ENCODE measurements at places on chromosomes 7 and 10. TPM values are rescaled to one million over a fixed set of nuclear protein-coding genes. Genes with fewer than 3 reads are reported as not detected.

The RBAK gene
- 6.5 TPM for polyA plus RNA-seq

GRCh38 chr10:3106928-3107425, 39.6 kb downstream of the PFKP start:
- DNase-seq: no peak
- H3K4me3 ChIP-seq: peak overlapping the region; percentile 50
- no peaks in the 10 kb centered on the region for H3K36me3 ChIP-seq
- peak overlapping the region; percentile 88 for H3K27ac ChIP-seq
- H3K27me3 ChIP-seq: no peaks in the 10 kb centered on the region
- peaks cover 32% of the 10 kb centered on the region for H3K4me1 ChIP-seq

- H3K4me1 ChIP-seq: no peaks in the 10 kb centered on the region
- no peak overlapping the region for H3K4me3 ChIP-seq
- H3K36me3 ChIP-seq: no peaks in the 10 kb centered on the region
Observed at GRCh38 chr10:76270464-76270863, 839.0 kb downstream of the LRMDA start.

The PLXDC2 gene
- polyA plus RNA-seq: 2.3 TPM

GRCh38 chr7:90690159-90690858, 94.2 kb downstream of the CDK14 start:
- H3K4me1 ChIP-seq: no peaks in the 10 kb centered on the region
- H3K4me3 ChIP-seq: no peak overlapping the region
- no peak overlapping the region for H3K27ac ChIP-seq
- H3K27me3 ChIP-seq: no peaks in the 10 kb centered on the region
- no peak for DNase-seq
- H3K36me3 ChIP-seq: no peaks in the 10 kb centered on the region

- H3K27me3 ChIP-seq: no peaks in the 10 kb centered on the region
- H3K4me3 ChIP-seq: no peak overlapping the region
- no peaks in the 10 kb centered on the region for H3K36me3 ChIP-seq
Observed at GRCh38 chr10:74645692-74646091, 180.7 kb upstream of the KAT6B start.

The UCN3 gene
- polyA plus RNA-seq: not detected

GRCh38 chr10:93852476-93853095, 41.2 kb upstream of the SLC35G1 start:
- H3K27me3 ChIP-seq: no peaks in the 10 kb centered on the region
- H3K36me3 ChIP-seq: no peaks in the 10 kb centered on the region
- no peak overlapping the region for H3K4me3 ChIP-seq
- no peak overlapping the region for H3K27ac ChIP-seq
- no peaks in the 10 kb centered on the region for H3K4me1 ChIP-seq
- no peak for DNase-seq

DNA sequence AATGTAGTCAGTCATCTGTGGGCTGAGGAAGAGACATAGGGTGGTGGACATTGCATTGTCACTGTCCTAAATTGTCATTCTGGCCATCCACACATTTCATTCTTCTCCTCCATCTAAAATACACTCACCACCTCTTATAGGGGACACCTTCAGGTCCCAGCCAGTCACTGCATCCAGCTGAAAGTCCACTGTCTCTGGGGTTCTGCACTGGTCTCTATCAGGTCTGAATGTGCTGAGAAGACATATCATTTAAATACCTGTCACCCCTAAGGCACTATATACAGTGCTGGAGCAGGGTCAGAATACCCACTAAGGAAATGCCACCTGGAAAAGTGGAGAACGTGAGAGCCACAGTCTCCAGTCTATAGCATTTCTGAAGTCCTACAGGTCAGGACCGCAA, 29.6 kb downstream of the SH2D4B start:
- H3K27me3 ChIP-seq: peaks cover 6% of the 10 kb centered on the region
- H3K4me1 ChIP-seq: no peaks in the 10 kb centered on the region
- no peak overlapping the region for H3K27ac ChIP-seq
- H3K36me3 ChIP-seq: no peaks in the 10 kb centered on the region

GRCh38 chr7:158973440-158973839, 117.1 kb downstream of the DYNC2I1 start:
- H3K27ac ChIP-seq: no peak overlapping the region
- H3K27me3 ChIP-seq: no peaks in the 10 kb centered on the region
- H3K4me1 ChIP-seq: peaks cover 6% of the 10 kb centered on the region

GRCh38 chr10:1290071-1290471, 233.9 kb downstream of the WDR37 start:
- peaks cover 27% of the 10 kb centered on the region for H3K27me3 ChIP-seq
- no peaks in the 10 kb centered on the region for H3K4me1 ChIP-seq
- no peak overlapping the region for H3K4me3 ChIP-seq

DNA sequence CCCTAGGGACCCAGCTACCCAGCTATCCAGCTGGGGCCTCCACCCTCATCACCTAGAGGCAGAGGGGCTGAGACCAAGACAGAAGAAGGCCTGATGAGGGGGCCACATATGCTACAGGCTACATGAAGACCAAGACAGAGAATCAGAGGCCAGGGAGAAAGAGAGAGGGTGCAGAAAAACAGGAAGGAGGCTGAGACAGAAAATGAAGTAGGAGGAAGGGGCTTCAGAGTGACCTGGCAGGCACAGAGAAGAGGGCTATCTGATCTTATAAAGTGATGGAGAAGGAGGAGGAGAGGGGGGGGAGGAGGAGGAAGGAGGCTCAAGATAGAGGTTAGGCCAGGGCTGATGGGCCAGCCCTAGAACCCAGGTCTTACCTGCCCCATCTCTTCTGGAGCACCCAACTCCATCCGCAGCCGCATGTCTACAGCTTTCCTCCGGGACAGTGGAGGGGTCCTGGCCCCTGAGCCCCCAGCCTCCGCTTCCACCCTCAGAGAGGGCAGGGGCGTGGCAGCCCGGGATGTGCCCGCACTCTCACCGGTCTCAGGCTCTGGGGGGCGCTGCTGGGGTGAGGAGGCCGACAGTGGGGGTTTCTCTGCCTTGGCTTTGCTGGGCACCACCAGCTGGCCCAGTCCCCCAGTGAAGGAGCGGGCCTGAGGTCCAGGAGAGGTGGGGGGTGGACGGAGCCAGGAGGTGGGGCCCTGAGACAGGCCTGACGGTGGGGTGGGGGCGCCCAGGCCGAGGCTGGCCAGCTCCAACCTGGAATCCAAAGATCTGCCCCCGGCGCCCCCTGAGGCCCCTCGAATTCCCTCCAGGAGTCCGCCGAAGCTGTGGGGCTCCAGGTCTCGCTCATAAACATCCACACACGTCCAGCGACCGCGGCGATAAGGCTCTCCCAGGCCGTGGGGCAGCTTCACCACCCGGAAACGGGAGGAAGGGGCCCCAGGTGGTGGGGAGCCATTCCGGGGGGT, 1.8 kb downstream of the TSC22D4 start:
- no peak for DNase-seq
- peak overlapping the region; percentile 98 for H3K4me3 ChIP-seq
- H3K27ac ChIP-seq: peak overlapping the region; percentile 23

DNA sequence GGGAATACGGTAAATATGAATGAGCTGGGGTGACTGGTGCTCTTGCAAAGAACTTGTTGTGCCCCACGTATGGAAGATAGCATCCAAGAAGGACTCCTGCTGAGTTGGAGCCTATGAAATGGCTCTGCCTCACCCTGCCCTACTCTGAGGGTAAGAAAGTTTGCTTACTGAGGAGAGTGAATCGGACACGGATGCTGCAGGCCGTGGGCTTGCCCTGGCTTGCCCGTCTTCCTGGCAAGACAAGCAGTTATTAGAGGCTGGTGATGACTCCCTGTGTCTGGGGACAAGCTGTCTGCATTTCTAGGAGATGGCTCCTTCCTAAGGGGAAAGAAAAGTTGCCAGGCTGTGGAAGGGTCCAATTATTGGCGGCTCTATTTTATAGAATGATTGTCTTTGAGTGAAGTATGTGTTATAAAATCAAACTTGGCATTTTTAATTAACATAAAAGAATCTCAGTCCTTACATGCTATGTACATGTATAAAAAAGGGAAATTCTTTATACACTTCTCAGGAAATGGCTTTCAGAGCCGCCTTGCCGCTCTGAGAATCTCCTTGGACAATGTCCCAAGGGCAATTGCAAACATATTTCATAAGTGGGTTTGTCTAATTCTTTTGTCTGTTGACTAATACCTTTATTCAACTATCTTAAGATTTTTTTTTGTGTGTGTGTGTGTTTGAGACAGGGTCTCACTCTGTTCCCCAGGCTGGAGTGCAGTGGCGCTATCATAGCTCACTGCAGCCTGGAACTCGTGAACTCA, 64.6 kb downstream of the CYP26A1 start:
- H3K36me3 ChIP-seq: no peaks in the 10 kb centered on the region
- H3K27me3 ChIP-seq: no peaks in the 10 kb centered on the region
- DNase-seq: no peak
- H3K4me3 ChIP-seq: no peak overlapping the region
- H3K4me1 ChIP-seq: no peaks in the 10 kb centered on the region
- H3K27ac ChIP-seq: no peak overlapping the region

The ABCB4 gene
- 1.1 TPM for polyA plus RNA-seq

The GPR141 gene
- not detected for polyA plus RNA-seq

The GPRIN2 gene
- polyA plus RNA-seq: not detected

DNA sequence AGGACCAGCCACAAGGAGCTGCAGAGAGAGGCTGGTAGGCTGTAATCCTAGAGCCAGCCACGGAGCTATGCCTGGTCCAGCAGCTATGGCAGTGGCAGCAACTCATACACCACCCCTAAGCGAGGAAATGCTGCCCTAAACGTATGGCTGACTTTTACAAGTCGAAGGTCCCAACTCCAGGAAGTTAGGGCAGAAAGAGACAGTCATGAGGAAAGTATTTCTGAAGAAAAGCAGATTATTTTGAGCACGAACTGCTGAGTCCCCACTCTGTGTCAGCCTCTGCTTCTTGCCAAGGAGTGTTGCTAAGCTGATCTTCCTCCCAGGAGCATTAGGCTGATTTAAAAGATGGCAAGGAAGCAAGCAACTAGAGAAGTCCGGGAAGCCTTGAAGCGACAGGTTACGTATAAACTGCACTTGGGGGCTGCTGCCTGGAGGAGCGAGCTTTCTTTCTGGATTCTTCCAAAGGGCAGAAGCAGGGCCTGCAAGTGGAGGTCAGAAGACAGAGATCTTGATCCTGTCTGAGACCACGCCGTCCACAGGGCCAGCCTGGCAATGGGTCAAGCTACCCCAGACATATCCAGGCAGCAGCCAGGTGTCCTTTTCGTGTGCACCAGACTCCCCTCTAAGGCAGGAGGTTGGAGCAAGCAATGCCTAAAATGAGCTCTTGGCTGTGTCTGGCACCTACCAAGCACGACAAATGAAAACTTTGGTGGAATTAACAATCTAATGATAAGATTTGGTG, 39.4 kb downstream of the PLXNA4 start:
- H3K27me3 ChIP-seq: no peaks in the 10 kb centered on the region
- H3K27ac ChIP-seq: no peak overlapping the region
- no peak for DNase-seq

DNA sequence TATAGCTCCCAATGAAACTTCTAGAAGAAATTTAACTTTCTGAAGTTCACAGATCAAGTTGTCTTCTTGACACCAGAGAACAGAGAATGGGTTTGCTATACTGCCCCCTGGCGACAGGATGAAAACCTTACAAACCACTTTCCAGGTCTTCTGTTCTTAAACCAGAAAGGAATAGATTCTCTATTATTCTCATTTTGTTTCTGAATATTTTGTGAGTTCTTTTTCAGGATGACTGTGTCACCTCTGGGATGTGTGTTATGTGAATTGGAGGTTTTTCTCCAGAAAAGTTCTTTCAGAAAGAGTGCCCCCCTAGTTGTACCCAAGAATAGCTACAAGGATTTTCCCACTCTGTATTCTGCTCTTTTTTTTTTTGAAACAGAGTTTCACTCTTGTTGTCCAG, 6.3 kb downstream of the IFT22 start:
- no peaks in the 10 kb centered on the region for H3K4me1 ChIP-seq
- H3K27me3 ChIP-seq: no peaks in the 10 kb centered on the region
- no peak overlapping the region for H3K27ac ChIP-seq
- H3K4me3 ChIP-seq: no peak overlapping the region
- H3K36me3 ChIP-seq: peaks cover 43% of the 10 kb centered on the region

DNA sequence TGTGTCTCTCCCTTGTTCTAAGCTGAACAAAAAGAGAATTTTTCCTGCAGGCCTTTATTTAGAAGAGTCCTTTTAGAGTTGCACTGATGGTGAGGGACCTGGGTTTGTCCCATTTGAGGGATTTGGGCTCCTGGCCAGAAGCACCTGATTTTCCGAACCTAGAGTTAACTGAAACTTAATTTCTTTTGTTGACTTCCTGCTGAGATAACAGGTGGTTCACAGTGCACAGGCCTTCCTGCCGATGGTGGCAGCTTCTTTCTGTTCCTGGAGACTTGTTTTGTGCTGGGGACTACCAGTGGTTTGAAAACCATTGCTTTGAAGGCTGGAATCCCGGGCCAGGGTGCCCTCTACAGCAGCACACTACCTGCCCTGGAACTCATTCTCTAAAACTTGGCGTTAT, 99.2 kb downstream of the SUGCT start:
- H3K4me1 ChIP-seq: no peaks in the 10 kb centered on the region
- no peak overlapping the region for H3K4me3 ChIP-seq
- no peak for DNase-seq
- H3K27ac ChIP-seq: no peak overlapping the region

GRCh38 chr7:150863946-150864345, 11.6 kb downstream of the AOC1 start:
- DNase-seq: no peak
- H3K36me3 ChIP-seq: no peaks in the 10 kb centered on the region
- no peaks in the 10 kb centered on the region for H3K27me3 ChIP-seq
- H3K4me1 ChIP-seq: no peaks in the 10 kb centered on the region

GRCh38 chr7:32066441-32066840, 3.8 kb downstream of the PDE1C start:
- DNase-seq: no peak
- H3K36me3 ChIP-seq: no peaks in the 10 kb centered on the region

DNA sequence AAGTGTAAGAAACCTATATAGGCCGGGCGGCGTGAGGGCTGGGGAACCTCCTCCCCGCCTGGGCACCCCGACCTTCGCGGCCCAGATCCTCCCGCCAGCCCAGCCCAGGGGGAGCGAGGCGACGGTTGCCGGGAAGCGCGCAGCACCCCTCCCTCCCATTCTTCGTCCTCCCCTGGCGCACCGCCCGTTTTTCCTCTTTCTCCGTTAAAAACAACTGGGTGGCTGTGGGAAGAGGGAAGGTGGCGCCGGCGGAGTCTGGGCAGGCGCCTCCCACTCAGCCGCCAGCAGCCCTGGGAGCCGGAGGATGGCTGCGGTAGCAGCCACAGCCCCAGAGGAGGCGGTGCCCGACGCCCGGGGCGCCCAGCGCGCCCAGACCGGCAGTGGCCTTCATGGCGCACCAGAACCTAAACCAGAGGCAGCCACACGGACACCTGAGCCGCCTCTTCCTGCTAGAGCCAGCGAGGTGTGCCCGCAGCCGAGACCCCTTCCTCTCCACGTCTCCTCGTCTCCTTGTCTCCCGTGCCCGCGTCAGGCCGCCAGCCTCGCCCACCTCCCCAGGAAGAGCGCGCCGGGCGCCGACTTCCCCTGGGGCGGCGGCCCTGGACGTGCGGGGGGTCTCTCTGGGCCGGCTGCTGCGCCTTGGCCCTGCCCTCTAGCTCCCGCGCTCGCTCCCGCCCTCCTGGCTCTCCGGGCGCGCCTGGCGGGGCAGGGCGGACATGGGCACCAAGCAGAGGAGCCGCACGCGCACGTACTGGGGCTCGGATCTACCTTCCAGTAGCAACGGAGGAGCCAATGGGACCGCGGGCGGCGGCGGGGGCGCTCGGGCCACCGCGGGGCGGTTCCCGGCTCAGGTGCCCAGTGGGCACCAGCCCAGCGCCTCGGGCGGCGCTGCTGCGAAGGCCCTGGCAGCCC, 32.8 kb upstream of the SFTPD start:
- H3K27me3 ChIP-seq: peaks cover 2% of the 10 kb centered on the region
- H3K36me3 ChIP-seq: no peaks in the 10 kb centered on the region
- peaks cover 7% of the 10 kb centered on the region for H3K4me1 ChIP-seq
- peak overlapping the region; percentile 41 for H3K27ac ChIP-seq
- peak; percentile 45 for DNase-seq
- peak overlapping the region; percentile 79 for H3K4me3 ChIP-seq

GRCh38 chr10:116201011-116201410, 72.0 kb downstream of the GFRA1 start:
- H3K4me1 ChIP-seq: no peaks in the 10 kb centered on the region
- no peak overlapping the region for H3K4me3 ChIP-seq
- no peaks in the 10 kb centered on the region for H3K36me3 ChIP-seq

Measured in psoas muscle (tissue), 8 donors.